ENCODE measurements at places on chromosomes 6 and 20.
A peak's percentile ranks its signal among the peaks of the same experiment; 100 is the strongest.

DNA sequence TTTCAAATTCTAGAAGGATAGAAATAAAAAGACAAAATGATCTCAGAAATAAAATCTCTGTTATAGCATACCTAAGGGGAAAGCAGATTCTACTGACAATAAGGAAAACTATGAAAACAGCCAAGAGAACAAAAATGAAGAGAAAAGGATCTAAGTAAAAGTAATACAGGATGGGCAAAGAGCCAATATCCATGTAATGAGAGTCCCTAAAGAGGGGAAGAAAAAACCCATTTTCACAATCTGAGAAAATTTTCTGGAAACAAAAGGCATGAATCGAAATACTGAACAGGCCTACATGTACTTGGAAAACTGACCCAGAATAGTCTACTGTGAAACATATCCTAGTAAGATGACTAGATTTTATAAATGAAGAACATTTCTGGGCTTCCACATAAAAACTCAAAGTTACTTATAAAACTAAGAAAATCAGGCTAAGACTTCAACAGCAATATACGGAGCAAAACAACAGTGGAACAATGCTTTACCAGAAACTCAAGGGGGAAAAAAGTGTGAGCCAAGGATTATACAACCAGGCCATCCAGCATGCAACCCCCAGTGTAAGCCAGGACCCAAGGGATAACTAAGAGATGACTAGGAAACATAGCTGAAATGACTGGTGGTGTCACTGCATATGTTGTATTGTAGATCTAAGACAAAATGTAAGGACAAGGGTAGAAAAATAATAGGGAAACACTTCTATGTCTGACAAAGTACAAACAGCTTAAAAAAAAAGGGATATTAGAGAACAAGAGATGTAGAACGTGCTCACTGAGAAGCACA lies 10.2 kb downstream of the NAPB start:
- no peaks in the 10 kb centered on the region for H3K27me3 ChIP-seq
- H3K27ac ChIP-seq, result no peak overlapping the region
- no peaks in the 10 kb centered on the region for H3K36me3 ChIP-seq
- no peak for DNase-seq

DNA sequence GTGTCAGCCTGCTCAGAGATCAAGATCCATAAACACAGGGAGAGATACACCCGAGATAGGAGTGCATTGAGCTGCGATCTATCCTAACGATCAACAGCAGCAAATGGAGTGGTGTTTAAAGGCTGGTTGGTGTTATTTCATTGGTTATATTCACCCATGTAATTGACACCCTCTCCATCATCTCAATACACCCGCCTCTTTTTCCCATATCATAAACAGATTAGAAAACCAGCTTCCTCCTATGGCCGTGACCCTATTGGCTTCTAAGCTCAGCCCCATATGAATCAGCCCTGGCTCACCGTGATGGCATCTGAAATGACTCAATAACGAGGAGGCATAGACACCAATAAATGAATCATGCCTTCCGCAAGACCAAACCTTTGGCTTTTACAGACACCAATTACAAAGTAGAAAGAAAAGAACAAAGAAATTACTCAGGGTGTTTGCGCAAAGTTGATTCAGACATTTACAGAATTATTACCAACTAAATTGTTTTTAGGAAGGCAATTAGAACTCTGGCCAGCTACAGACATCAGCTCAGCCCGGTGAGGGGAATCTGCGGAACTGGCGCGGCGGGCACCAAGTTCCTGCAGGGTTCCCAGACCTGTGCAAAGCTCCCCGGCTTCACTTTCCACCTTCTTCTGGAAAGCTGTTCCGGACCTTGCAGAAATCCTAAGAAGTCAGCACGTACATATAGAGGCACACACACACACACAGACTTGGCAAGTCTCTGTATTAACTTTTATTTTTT lies 11.5 kb downstream of the PMEPA1 start:
- H3K4me3 ChIP-seq, result no peak overlapping the region
- DNase-seq, result peak; percentile 20
- no peaks in the 10 kb centered on the region for H3K36me3 ChIP-seq

GRCh38 chr20:52469128-52469527 lies 277.5 kb upstream of the ZFP64 start:
- H3K4me1 ChIP-seq, result no peaks in the 10 kb centered on the region
- H3K36me3 ChIP-seq, result no peaks in the 10 kb centered on the region
- no peak for DNase-seq
- H3K27me3 ChIP-seq, result no peaks in the 10 kb centered on the region

DNA sequence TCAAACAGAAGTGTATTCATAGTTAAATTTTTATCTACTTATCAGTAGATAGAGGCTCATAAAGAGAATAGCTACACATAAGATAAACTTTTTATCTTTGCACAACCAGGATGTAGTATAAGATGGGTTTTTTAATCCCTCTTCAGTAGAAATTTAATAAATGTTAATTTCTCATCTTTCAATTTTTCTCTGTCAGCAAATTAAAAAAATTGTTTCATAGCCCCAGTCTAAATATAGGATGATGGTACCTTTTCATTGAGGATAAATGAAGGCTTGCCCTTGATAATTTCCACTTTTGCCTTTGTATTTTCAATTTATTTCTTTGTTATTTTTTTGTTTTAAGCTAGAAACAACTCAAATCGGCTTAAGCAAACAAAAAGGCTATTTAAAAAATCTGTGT lies 251.2 kb upstream of the NOX3 start:
- H3K27ac ChIP-seq, result no peak overlapping the region
- no peak for DNase-seq
- no peaks in the 10 kb centered on the region for H3K36me3 ChIP-seq
- no peaks in the 10 kb centered on the region for H3K4me1 ChIP-seq
- H3K27me3 ChIP-seq, result no peaks in the 10 kb centered on the region

DNA sequence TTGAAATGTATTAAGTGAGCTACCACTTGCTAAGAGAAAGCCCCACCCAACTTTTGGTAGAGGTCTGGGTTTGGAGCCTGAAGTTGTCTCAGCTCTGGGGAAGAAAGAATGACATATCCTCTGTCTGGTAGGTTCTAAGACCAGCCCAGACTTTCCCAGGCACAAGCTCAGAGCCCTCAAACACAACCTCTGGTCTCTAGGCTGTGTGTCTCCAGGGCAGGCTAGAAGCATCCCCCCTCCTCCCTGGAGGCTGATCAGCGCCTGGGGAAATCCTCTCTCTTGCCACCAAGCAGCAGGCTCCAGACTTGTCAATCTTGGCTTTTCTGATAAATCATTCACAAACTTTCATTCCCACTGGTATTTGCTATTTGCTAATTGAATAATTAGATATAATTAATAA lies 226.5 kb upstream of the CST7 start:
- no peak overlapping the region for H3K27ac ChIP-seq
- DNase-seq, result no peak
- H3K4me3 ChIP-seq, result no peak overlapping the region

DNA sequence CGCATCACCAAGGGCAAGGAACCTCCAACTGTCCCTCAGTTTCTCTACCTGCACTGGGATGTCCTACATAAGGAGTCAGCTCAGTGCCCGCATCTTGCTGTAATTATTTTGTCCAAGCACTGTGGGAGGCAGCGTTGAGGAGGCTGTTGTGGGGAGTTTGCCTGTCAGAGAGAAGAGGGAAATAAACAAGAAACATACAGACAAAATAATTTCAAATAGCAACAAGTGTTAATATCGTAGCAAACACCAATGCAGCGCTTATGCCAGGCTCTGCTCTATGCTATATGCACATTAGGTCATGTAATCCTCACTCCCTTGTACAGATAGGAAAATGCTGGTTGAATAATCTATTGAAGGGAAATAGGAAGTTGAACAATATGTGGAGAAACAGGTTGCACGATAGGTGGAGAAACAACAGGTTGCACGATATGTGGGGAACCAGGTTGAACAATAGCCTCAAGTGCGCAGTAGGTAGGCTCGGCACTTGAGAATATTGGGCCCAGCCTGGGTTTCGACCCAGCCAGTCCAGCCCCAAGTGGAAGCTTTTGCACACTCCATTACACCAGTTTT lies 91.2 kb upstream of the SIRPA start:
- no peak overlapping the region for H3K27ac ChIP-seq
- peaks cover 58% of the 10 kb centered on the region for H3K27me3 ChIP-seq
- H3K4me3 ChIP-seq, result peak overlapping the region; percentile 25

- H3K36me3 ChIP-seq, result no peaks in the 10 kb centered on the region
- no peak for DNase-seq
- no peaks in the 10 kb centered on the region for H3K27me3 ChIP-seq
- peak overlapping the region; percentile 97 for H3K4me3 ChIP-seq
- peaks cover 26% of the 10 kb centered on the region for H3K4me1 ChIP-seq
- H3K27ac ChIP-seq, result peak overlapping the region; percentile 92
Measured at GRCh38 chr6:36442103-36442670, 467 bp downstream of the PXT1 start.

GRCh38 chr6:152474354-152474753 lies 162.8 kb downstream of the SYNE1 start:
- no peaks in the 10 kb centered on the region for H3K36me3 ChIP-seq
- no peak overlapping the region for H3K4me3 ChIP-seq
- no peaks in the 10 kb centered on the region for H3K27me3 ChIP-seq
- no peak for DNase-seq

DNA sequence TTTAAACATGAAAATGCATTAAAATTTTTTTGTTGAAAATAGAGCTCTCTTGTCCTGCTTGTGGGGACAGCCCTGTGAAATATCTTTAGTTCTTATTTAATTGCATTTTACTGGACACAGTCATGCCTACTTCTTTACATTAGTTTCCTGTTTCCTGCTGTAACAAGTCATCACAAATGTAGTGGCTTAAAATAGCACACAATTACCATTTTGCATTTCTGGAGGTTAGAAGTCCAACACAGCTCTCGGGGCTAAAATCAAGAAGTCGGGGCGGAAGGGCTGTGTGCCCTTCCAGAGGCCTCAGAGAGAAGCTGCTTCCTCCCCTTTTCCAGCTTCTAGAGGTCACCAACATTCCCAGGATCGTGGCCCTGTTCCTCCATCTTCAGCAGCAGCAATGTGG lies 29.4 kb downstream of the PNLDC1 start:
- no peak overlapping the region for H3K27ac ChIP-seq
- H3K27me3 ChIP-seq, result no peaks in the 10 kb centered on the region
- H3K4me1 ChIP-seq, result peaks cover 21% of the 10 kb centered on the region
- no peak for DNase-seq
- H3K36me3 ChIP-seq, result no peaks in the 10 kb centered on the region
- H3K4me3 ChIP-seq, result no peak overlapping the region

GRCh38 chr20:6831461-6831860 lies 64.0 kb downstream of the BMP2 start:
- no peaks in the 10 kb centered on the region for H3K36me3 ChIP-seq
- H3K4me3 ChIP-seq, result no peak overlapping the region
- no peak for DNase-seq
- H3K27ac ChIP-seq, result no peak overlapping the region
- H3K4me1 ChIP-seq, result no peaks in the 10 kb centered on the region

GRCh38 chr6:119257726-119258125 lies 91.8 kb downstream of the MAN1A1 start:
- no peak overlapping the region for H3K4me3 ChIP-seq
- no peaks in the 10 kb centered on the region for H3K27me3 ChIP-seq
- H3K4me1 ChIP-seq, result peaks cover 2% of the 10 kb centered on the region
- no peak overlapping the region for H3K27ac ChIP-seq
- H3K36me3 ChIP-seq, result no peaks in the 10 kb centered on the region

DNA sequence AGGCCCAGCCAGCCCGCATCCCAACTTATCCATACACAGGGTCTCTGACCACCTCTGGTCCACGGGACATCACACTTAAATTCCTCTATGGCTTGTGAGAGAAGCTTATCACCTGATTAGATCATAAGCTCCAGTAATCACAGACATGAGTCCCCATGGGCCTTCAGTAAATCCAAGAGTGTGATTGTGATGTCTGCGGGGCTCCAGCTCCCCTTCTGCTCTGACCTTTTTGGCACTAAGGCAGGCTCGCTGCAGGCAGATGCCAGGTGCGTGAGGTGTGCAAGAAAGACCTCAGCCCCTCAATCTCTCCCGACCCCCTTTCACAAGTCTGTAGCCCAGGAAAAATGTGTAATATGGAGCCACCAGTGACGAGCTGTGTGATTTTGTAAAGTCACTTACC lies 127.6 kb upstream of the DUSP22 start:
- H3K27ac ChIP-seq, result no peak overlapping the region
- no peak for DNase-seq
- H3K4me1 ChIP-seq, result no peaks in the 10 kb centered on the region
- H3K36me3 ChIP-seq, result no peaks in the 10 kb centered on the region

GRCh38 chr20:44728801-44729443 lies 13.8 kb downstream of the CCN5 start:
- no peaks in the 10 kb centered on the region for H3K27me3 ChIP-seq
- H3K27ac ChIP-seq, result no peak overlapping the region
- H3K4me3 ChIP-seq, result no peak overlapping the region

DNA sequence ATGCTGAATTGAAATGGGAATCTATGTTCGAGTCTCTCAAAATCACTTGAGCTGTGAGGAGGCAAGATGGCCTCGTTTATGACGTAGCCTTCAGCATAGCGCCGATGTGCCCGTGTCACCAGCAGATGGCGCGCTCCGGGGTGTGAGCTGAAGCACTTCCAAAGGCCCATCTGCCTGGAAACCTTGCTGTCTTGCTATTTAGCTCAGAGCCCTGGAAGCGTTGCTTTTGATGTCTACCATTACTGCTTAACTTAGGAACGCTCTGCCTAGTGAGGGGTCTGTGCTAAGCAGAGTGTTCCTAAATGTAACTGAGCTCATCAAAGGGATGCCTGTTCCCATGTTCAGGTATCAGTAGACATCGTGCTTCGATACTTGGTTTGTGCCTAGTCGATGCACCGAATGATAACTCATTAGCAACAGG lies 67.7 kb downstream of the SYCP2L start:
- no peak overlapping the region for H3K4me3 ChIP-seq
- peak; percentile 28 for DNase-seq
- peaks cover 10% of the 10 kb centered on the region for H3K27me3 ChIP-seq
- no peaks in the 10 kb centered on the region for H3K4me1 ChIP-seq
- no peaks in the 10 kb centered on the region for H3K36me3 ChIP-seq

- peaks cover 85% of the 10 kb centered on the region for H3K27me3 ChIP-seq
- H3K36me3 ChIP-seq, result no peaks in the 10 kb centered on the region
- no peak overlapping the region for H3K27ac ChIP-seq
Measured at GRCh38 chr6:104952911-104953399, 4.0 kb upstream of the LIN28B start.

DNA sequence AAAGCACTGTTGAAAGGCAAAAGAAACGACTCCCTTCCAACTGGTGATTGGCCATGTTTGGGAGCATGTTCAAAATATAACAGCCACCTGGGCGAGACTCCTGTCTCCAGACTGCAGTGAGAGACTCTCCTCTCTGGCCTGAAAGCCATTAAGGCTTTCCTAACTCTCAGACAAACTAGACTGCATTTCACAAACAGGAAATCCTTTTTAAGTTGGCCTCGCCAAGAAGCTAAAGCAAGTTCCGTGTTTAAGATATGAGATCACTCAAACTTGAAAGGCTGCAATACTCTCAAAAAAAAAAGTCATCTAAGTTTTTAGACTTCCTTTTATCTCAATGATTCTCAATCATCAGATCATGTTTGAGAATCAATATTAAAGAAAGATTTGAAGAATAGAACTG lies 117.0 kb downstream of the TFAP2A start:
- H3K27me3 ChIP-seq, result no peaks in the 10 kb centered on the region
- H3K27ac ChIP-seq, result no peak overlapping the region
- no peaks in the 10 kb centered on the region for H3K4me1 ChIP-seq

- no peak for DNase-seq
- H3K36me3 ChIP-seq, result no peaks in the 10 kb centered on the region
- no peak overlapping the region for H3K4me3 ChIP-seq
- H3K27me3 ChIP-seq, result no peaks in the 10 kb centered on the region
Measured at GRCh38 chr6:43781941-43782704, 12.1 kb downstream of the VEGFA start.

Measured in CD4-positive, alpha-beta T cell (primary cell).